ENCODE measurements at places on chromosomes 5 and 9. TPM values are rescaled to one million over a fixed set of nuclear protein-coding genes. Genes with fewer than 3 reads are reported as not detected.

GRCh38 chr5:123387313-123387712 lies 35.9 kb downstream of the CEP120 start:
- no peaks in the 10 kb centered on the region for H3K4me1 ChIP-seq
- H3K27me3 ChIP-seq, result no peaks in the 10 kb centered on the region
- no peak overlapping the region for H3K4me3 ChIP-seq
- no peak for DNase-seq

- no peaks in the 10 kb centered on the region for H3K36me3 ChIP-seq
- DNase-seq, result no peak
Observed at GRCh38 chr9:95129476-95130291, 187.8 kb downstream of the FANCC start.

GNPDA1 gene
- 4.1 TPM for total RNA-seq

SPATA31E1 gene
- total RNA-seq, result not detected

DNA sequence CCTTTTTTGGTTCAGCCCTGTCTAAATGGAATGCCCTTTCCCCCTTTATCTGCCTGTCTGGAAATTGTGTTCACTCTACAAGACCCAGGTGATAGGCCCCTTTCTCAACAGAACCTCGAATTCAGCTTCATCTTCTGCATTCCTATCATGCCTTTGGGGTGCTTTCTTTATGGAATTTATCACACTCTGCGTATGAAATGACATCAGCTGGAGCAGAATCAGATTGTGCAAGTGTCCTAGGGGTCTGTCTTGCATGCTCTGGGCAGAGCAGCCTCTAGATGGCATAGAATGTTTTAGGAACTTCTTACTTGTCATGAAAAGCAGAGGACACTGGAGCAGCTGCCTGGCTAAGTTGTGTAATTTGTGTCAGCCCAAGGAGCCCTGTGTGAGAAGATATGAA lies 84.9 kb downstream of the ISL1 start:
- no peaks in the 10 kb centered on the region for H3K27me3 ChIP-seq
- H3K4me3 ChIP-seq, result no peak overlapping the region
- H3K4me1 ChIP-seq, result no peaks in the 10 kb centered on the region
- DNase-seq, result no peak
- H3K27ac ChIP-seq, result no peak overlapping the region
- no peaks in the 10 kb centered on the region for H3K36me3 ChIP-seq

DNA sequence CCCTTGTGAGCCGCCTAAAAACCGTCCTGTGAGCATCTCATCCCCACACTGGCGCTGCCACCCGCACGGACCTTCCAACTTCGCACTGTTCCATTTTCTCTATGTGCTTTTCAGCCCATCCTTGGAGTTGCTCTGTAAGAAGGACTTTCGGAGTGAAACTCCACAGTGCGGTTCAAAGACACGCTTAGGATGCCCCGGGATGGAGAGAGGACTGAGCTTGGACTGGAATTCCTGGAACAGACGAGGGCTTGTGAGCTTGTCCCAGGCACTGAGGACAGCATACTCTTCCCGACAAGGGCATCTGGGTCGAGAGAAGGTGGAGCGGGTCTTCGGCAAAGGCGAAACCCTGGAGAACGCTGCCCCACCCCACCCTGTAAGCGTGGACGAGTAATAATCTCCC lies 187.8 kb downstream of the MEF2C start:
- no peaks in the 10 kb centered on the region for H3K27me3 ChIP-seq
- H3K4me3 ChIP-seq, result no peak overlapping the region
- no peak overlapping the region for H3K27ac ChIP-seq

FST gene
- total RNA-seq, result 1.0 TPM

GRCh38 chr5:5492087-5492933 lies 69.8 kb downstream of the ICE1 start:
- no peak for DNase-seq
- H3K27me3 ChIP-seq, result no peaks in the 10 kb centered on the region
- no peaks in the 10 kb centered on the region for H3K4me1 ChIP-seq
- no peak overlapping the region for H3K27ac ChIP-seq

GRCh38 chr9:21616082-21616778 lies 134.1 kb upstream of the IFNE start:
- H3K36me3 ChIP-seq, result no peaks in the 10 kb centered on the region
- no peak overlapping the region for H3K27ac ChIP-seq

LRSAM1 gene
- total RNA-seq, result 6.7 TPM

DNA sequence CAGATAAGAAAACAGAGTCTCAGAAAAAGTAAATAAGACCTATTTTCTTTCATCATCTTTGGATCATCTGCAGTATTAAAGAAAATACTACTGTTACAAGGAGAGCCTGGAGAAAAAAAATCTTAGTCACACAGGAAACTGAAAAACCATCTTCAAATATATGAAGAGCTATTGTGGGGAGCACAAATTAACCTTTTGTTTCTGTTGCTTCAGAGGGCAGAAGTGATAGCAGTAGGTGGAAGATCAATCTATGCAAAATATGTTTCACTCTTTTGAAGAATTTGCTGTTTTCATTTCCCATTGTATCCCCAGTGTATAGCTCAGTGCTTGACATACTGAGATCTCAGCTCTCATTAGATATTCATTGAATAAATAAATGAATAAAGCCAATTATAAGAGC lies 13.1 kb upstream of the CEMIP2 start:
- no peaks in the 10 kb centered on the region for H3K27me3 ChIP-seq
- no peaks in the 10 kb centered on the region for H3K36me3 ChIP-seq
- no peaks in the 10 kb centered on the region for H3K4me1 ChIP-seq
- no peak overlapping the region for H3K27ac ChIP-seq

- peaks cover 9% of the 10 kb centered on the region for H3K4me1 ChIP-seq
- H3K4me3 ChIP-seq, result no peak overlapping the region
- H3K27ac ChIP-seq, result peak overlapping the region; percentile 69
- DNase-seq, result peak; percentile 50
- H3K27me3 ChIP-seq, result no peaks in the 10 kb centered on the region
Observed at GRCh38 chr5:151063142-151063989, 17.5 kb downstream of the TNIP1 start.

KIF24 gene
- total RNA-seq, result 0.69 TPM

PGM5 gene
- 2.6 TPM for total RNA-seq

- H3K4me1 ChIP-seq, result no peaks in the 10 kb centered on the region
- no peak for DNase-seq
Observed at GRCh38 chr9:1599961-1600360, 415.2 kb upstream of the SMARCA2 start.
